ENCODE measurements at places on chromosomes 16 and 17.

- DNase-seq = peak; percentile 79
These were observed 86.3 kb downstream of the SPECC1 start for GRCh38 chr17:20095336-20096080.

GRCh38 chr16:75413951-75414350 is 19.4 kb downstream of the CFDP1 start:
- DNase-seq = no peak

DNA sequence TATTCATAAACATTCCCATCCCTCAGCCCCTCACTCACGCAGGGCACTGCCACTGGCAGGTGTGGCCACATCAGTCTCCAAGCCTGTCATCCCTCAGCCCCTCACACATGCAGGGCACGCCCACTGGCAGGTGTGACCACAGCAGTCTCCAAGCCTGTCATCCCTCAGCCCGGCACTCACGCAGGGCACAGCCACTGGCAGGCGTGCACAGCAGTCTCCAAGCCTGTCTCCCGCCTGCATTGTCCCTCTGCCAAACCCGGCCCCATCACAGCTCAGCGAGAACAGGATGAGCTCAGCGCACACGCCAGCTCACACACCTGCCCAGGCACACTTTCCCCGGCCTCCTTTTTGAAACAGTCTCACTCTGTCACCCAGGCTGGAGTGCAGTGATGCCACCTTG is 11.4 kb upstream of the KREMEN2 start:
- DNase-seq = no peak

- no peak for DNase-seq
These were observed 218.1 kb upstream of the FOXF1 start for GRCh38 chr16:86292171-86292775.

All from NCI-H510A (cell line).